CD4-positive, alpha-beta T cell treated with Interleukin-1 beta for 1 hour (primary cell): ENCODE measurements at places on chromosomes 7 and 10.

GRCh38 chr7:73900286-73900685 lies 39.3 kb downstream of the TMEM270 start:
- DNase-seq: no peak

DNA sequence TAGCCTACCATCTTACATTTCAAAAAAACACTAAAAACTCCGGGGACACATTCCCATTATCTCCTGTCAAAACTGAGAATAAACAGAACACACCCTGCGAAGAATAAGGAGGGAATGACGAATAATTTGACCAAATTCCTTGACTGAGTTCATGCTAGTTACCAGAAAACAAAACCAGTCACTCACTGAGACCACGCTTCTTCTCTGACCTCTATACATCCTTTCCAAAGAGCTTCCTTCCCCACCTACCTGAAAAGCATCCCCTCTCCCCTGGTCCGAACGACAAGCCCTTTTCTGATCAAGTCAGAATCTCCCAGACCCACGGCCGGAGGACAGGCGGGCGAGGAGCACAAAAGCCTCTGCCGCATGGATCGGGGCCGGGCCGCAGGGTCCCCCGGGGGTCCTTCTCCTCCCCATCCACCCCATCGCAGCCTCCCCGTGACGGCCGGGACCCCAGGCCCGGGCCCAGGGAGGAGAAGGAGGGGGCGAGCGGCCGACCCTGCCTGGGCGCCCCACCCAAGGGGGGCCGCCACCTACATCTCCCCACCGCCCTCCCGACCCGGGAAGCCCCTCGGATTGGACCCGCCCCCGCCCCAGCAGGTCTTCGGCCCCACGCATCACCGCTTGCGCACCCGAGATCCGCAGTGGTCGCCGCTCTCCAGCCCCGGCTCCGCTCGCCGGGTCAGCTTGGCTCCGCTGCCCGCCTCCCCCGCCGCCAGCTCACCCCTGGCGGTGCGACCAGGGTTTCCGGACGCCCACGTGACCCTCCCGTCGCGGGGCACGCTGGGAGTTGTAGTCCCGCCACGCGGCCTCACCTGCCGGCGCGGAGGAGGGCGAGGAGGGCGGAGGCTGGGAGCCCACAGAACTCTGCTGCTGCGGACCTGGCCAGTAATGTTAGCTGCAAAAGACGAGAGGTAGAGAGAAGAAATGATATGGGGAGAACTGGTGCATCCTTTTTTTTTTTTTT lies at the start of gene SLC37A3:
Gene SLC37A3 (minus strand): TSS at position 747 of the 967 bp plus-strand sequence. CDS start 16,004 bp downstream, outside the sequence.
- peak; percentile 82 for DNase-seq

GRCh38 chr10:97463363-97464132 lies 17.6 kb downstream of the ZDHHC16 start:
- DNase-seq: peak; percentile 54

- no peak for DNase-seq
These were observed 118.3 kb downstream of the DIP2C start for GRCh38 chr10:571166-571565.

- DNase-seq: no peak
These were observed 89.4 kb upstream of the SEMA3E start for GRCh38 chr7:83738291-83738835.

DNA sequence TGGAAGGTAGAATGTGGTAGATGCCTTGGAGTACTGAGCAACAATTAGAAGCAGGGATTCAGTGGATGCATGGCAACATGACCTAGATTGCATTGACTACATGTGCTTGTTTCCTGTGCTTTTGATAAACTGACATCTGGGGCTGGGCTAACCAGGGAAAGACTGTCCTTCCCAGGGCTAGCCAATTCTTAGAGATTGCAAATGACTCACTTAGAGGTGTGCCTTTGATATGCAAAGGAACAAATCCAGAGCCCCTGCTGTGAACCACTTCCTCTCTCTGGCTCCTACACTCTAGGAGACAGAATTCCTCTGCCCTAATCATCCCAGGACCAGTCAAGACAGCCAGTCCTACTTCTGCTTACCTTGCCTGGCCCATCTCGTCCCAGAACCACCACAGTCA lies 651.5 kb downstream of the LRMDA start:
- DNase-seq: no peak

DNA sequence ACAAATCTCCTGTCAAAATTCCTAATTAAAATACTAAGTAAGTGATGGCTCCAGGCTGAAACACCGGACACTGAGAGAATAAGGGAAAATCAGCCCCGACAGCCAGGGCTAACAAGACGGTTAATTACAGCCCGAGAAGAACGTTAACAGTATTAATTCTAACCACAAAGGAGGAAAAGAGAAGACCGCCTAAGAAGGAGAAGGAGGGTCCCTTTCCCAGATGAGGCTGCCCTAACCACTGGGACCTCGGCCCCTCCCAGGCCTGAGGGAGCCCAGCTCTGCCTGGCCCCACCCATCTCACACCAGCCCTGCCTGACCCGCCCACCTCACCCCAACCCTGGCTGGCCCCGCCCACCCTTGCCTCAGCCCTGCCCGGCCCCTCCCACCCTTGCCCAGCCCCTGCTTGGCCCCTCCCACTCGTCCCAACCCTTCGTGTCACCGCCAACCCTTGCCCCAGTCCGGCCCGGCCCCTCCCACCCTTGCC lies 51.3 kb downstream of the PWWP2B start:
- DNase-seq: peak; percentile 80

DNA sequence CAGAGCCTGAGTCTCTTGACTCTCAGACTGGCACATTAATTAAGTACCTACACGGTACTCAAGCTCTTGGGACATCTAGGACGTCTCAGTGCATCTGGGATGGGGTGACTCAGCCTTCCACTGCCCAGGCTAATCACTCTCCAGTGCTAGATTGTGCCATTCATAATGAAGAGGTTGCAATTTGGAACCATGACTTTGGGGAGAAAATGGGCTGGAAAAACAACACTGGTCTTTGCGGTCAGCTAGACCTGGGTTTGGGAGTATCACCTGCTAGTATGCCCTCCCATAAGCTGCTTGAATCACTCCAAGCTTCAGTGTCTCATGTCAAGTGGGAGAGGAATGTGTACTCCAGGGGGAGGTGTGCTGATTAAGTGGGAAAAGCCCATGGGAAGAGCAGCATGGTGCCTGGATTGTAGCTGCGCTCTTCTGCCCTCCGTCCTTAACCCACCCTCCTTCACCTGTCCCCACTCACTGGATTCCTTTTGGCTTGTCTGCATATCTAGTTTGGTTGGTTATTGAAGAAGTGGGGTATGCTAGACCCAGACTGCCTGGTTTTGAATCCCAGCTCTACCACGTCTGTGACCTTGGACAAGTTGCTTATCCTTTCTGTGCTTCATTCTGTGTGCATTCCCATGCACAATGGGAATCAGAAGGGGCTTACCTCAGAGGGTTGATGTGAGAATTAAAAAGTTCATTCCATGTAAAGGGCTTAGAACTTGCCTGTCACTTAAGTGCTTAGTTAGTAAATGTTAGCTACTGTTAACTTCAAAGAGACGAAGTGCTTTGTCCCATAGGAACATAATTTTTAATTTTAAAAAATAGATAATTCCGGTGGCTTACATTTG lies 3.8 kb downstream of the NFE2L3 start:
- no peak for DNase-seq

DNA sequence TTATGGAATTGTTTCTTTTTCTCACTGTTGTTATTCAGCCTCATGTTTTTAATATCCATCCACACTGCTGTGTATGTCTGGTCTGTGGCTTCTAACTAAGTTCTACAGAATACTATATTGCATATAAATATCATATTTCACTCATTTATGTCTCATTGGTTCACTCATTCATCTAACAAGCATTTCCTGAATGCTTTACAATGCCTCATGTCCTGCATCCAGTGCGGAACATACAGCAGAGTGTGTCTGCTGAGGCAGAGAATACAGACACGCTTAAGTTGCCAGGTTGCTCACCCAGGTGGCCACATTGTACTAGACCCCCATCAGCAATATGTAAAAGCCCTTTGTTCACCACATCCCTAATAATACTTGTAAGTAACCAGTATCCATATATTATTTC lies 111.8 kb upstream of the CNTNAP2 start:
- no peak for DNase-seq

DNA sequence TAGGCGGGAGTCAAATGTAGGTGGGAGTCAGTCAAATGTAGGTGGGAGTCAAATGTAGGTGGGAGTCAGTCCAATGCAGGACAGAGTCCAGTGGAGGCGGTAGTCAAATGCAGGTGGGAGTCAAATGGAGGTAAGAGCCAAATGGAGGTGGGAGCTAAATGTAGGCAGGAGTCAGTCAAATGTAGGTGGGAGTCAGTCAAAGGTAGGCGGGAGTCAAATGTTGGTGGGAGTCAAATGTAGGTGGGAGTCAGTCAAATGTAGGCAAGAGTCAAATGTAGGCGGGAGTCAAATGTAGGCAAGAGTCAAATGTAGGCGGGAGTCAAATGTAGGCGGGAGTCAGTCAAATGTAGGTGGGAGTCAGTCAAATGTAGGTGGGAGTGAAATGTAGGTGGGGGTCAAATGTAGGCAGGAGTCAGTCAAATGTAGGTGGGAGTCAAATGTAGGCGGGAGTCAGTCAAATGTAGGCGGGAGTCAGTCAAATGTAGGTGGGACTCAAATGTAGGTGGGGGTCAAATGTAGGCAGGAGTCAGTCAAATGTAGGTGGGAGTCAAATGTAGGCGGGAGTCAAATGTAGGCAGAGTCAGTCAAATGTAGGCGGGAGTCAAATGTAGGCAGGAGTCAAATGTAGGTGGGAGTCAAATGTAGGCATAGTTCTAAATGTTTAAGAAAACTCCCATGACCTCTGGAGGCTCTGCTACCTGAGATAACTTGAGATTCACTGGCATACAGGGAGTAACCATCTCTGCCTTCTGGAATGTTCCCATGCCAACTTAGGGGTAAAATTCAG lies 30.2 kb upstream of the ZFAND2A start:
- no peak for DNase-seq

DNA sequence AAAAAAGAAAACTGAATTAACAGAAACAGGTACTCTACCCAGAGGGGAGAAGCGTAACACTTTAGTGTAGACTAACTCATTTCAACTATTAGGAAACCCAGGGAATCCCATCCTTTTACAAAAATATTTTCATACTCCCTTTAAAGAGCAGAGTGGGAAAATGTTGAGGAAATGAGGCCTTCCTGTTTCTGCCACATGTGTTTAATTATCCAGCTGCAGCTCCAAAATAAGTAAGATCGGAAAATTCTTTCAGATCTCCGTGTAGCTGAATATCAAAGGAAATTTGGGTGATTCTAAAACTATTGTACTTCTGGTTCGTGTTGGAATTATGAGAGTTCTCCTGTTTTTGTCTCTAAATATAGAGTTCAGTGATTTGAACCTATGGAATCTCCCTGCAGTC lies 58.0 kb upstream of the CAV2 start:
- DNase-seq: no peak

GRCh38 chr7:55565681-55566080 lies 6.6 kb downstream of the VOPP1 start:
- no peak for DNase-seq

- no peak for DNase-seq
These were observed 51.7 kb downstream of the SMURF1 start for GRCh38 chr7:99092064-99092720.

GRCh38 chr10:81109200-81109752 lies 571.6 kb downstream of the SH2D4B start:
- no peak for DNase-seq

- DNase-seq: no peak
These were observed 12.2 kb upstream of the CHST15 start for GRCh38 chr10:124105594-124105993.

DNA sequence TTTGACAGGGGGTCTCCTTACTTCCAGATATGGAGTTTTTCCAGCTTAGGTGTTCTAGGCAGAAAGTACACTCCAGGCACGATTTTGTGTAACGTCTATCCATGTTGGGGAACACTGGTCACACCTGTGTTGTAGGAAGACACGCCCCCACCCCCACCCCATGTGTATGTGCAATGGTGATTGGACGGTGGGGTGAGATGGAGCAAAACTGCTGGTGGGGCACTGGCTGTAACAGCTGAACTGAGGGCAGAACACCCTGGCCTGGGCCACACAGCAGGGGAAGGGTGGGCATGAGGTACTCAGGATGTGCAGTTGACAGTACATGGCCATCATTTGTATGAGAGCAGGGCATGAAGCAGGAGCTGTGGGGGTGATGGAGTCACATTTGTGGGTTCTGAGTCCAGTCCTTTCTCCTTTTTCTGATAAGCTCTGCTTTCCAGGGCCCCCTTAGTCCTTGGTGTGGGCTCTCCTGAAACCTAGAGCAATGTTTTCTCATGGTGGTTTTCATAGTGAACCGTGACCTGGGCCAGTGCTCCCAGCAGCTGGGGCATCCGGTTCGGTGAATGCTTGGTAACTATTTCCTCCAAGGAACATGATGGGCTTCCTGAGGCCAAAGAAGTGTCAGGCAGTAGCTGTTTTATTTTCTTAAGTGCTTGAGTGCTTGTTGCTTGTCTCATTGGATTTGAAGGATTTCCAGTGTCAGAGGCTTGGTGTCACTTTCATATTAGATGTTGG lies 63.4 kb upstream of the AQP1 start:
- DNase-seq: no peak

DNA sequence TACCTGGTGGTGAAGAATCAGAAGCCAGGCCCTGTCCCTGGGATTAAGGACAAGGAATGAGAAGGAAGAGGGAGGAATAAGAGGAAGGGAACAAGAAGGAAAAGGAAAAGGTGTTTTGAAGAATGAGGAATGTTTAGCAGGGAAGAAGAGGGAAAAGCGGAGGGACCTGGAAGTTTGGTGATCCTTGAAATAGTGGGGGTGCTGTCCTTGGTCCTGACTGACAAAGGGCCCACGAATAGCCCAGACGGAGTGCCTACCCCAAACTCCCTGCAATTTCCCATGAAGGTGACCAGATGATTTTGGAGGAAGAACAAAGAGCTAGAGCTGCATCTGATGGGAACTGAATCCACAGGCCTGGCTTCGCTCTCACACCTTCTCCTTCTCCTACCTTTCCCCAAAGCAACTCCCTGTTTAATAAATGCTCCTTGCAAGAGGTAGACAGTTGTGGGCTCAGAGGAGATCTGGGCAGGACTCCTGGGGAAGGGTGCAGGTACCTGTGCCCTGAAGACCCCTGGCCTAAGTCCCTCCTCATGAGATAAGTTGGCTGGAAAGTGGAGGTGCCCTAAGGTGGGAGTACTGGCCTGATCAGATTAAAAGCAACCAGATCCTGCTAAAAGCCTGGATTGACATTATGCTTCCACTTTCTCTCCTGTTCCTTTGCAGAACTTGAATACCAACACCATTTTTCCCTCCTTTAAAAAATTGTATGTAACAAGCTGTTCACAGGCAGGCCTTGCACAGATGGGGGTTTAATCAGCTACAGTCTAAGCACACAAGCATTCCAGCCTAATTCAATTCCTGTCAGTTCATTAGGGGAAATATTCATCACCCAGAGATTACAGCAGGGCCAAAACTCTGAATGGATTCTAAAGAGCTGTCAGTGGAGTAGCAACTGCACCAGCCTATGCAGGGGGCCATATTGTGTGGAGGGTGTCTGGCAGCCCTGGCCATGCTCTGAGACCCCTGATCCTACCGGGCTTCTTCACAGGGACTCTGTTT lies 19.4 kb downstream of the KAZALD1 start:
- no peak for DNase-seq

GRCh38 chr7:64883113-64883905 lies 19.8 kb upstream of the ZNF273 start:
- DNase-seq: no peak

- DNase-seq: no peak
These were observed 3.9 kb downstream of the LRWD1 start for GRCh38 chr7:102468478-102469350.
